ENCODE measurements at places on chromosomes 5 and 9.

DNA sequence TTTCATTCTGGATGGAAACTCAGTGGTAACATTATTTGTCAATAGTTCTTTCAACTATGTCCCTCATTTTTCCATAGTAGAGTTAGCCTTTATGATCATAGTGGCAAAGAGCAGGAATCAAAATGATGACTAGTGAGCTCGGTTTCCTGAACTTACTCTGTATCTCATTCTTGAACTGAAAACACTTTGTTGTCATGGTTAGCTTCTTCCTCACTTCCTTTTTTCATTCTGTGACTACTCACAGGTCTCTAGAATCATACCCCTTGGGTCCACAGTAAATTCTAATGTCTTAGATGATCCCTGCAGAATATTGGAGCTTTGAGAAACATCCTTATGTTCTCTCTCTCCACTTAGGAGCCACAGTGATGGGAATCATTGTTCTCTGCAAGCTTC, 29.4 kb upstream of the RECK start:
- DNase-seq = no peak

GRCh38 chr9:121213136-121213806, 11.6 kb upstream of the RAB14 start:
- peak; percentile 66 for DNase-seq

- DNase-seq = no peak
Measured at GRCh38 chr5:119347991-119348390, 7.8 kb upstream of the TNFAIP8 start.

GRCh38 chr5:158607088-158607487, 492.6 kb downstream of the EBF1 start:
- DNase-seq = no peak

GRCh38 chr5:84450617-84451414, 66.1 kb upstream of the EDIL3 start:
- DNase-seq = no peak

DNA sequence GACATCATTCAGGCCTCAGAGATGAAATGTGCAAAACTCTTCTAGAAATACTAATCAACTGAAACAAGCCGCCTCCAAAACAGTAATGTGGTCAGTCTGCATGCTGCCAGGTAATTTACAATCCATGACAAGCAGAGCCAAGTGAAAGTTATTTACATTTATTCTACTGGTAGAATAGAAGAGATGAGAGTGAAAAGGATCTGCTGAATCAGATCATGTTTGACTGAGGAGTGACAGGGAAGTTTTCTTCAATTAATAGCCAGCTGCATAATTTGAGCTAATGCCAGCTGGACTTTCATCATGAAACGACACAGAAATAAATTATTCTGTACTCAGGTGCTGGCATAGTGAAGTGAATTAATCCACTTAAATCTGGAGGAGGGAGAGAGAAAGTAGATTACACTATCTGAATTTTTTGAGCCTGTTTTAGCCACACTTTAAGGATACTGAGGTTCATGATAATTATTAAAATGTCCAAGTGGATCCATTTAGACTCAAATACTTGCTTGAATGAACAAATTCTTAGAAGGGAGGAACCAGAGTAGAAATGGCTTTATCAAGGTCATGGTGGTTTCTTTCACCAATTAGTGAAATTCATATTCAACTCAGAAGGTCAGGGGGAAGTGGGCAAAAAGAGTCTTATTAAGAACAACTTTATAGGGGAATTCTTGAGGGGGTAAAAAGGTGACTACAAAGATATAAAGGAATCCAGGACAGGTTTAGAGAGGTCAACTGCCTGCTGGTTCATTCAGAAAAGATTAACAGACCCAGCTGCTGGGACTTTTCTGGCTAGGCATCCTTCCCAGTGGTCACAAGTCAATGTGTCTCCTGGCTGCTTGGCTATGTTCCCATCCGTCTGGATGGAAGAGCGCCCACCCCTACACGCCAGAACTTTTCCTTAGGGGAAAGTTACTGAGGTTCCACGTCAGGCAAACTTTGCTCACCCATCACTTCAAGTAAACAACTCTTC, 350.4 kb downstream of the PDE4D start:
- DNase-seq = no peak

DNA sequence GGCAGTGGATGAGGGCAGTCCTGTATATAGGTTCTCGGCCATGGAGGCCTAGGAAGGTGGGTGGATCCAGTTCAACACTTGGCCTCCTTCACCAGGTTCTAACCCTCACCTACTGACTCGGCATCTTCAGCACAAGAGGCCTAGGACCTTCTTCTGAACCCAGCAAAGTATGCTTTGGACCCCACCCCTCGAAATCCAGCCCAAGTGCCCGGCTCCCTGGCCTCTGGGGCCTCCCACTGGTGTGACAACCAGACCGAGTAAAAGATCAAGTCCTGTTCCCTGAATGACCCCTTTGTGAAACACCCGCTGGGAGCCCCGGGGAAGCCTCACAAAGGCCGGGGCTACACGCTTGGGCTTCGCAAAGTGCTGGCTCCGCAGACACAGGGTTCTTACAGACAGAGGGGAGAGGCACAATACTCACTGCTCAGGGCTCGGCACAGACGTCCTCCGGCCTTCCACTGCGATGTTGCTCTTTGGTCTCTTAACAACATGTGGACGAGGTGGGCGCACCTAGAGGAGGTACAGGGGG, 47.0 kb downstream of the CRB2 start:
- no peak for DNase-seq

DNA sequence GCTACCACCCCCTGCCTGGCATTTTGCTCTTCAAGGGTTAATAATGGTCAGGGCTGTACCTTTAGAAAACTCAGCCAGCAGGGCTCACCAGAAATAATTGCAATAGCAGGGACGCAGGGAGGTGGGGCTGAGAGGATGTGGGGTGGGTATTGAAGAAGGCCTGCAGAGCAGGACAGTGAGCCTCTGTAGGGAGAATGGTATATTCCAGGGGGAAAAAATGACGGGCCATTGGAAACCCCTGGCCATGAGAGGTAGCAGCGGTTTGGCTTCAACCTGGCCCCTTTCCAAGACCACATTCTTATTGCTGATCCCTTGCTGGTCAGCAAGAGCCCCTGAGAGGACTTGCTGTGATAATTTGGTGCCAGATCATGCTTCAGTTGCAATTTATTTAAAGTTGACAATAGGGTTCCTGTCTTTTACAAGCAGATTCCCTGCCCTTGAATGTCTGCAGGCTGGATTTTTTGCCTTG, 36.7 kb upstream of the CTNNA1 start:
- DNase-seq = no peak

- peak; percentile 45 for DNase-seq
Measured at GRCh38 chr9:136546697-136547501, 1.1 kb upstream of the NOTCH1 start.

- no peak for DNase-seq
Measured at GRCh38 chr5:141826674-141827073, 51.5 kb downstream of the PCDH1 start.

DNA sequence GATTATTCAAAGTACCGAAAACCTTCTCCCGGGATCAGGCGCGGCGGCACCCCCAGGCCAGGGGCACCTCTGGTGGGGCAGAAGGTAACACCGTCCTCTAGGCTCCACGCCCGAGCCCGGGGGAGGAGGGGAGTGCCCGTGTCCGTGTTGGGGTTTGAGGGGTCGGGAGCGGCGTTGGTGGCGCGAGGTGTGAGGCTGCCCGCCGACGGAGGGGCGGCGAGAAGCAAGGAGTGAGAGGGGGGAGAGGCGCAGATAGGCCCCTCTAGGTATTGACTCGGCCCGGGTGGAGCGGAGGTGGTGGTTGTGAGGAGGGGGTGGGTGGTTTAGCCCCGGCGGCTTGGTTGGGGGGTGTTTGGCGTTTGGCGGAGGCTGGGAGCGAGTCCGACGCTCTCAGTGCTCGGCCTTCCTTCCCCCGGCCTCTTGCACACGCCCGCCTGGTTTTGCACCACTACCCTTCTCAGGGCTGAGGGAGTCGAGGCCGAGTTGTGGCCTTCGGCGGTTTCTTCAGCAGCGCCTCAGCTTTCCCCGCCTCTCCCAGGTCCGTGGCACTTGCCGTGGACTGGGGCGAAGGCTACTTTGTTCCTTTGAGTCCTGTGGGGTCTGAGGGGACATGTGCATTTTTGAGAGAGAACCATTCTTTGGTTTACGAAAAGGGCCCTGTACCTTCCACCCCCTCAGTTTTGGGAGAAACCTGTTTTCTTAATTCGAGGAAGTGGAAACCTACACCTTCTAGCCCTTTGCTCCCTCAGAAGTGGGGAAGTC, 450 bp downstream of the GPBP1 start:
- DNase-seq = peak; percentile 22

DNA sequence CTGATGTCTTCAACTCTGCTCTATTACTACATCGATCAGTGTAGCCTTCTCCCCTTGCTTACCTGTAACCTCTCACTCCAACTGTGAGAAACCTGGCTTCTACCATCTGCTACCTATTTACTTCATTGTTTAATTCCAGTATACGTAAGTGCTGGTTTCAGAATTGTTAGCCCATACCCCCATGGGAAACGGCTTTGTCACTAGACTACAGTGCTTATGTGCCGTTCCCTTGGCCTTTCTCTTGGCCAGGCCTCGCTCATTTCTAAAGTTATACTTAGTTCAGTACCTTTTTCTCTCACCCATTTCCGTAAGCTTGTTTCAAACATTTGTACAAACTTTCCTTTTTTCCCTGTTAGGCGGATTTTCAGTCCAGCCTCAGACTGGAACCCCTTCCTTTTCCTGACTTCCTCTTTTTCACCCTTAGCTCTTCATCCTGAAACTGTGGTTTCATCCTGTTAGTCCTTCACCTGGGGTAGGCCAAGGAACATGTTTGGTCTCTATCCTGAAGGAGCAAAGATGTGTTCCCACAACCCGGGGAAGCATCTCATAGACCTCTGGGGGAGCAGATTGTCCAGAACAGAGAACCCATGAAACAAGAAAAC, 21.7 kb downstream of the ALG2 start:
- no peak for DNase-seq

DNA sequence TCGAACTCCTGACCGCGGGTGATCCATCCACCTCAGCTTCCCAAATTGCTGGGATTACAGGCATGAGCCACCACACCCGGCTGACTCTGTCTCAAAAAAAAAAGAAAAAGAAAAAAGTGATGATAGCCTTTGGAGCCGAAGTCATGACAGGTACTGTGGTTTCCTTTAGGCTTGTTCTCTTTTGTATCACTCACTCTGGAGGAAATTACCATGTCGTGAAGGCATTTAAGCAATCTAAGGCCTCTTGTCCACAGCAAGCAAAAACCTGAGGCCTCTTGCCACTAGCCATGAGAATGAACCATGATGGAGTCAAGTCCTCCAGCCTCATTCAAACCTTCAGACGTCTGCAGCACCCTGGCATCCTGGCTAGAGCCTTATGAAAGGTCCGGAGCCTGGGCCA, 286.1 kb downstream of the RAB3C start:
- DNase-seq = no peak

- no peak for DNase-seq
Measured at GRCh38 chr5:154273028-154273617, 82.6 kb downstream of the GALNT10 start.

- DNase-seq = no peak
Measured at GRCh38 chr5:114467729-114468128, 105.9 kb downstream of the KCNN2 start.

- DNase-seq = no peak
Measured at GRCh38 chr9:25716220-25716872, 38.1 kb upstream of the TUSC1 start.

DNA sequence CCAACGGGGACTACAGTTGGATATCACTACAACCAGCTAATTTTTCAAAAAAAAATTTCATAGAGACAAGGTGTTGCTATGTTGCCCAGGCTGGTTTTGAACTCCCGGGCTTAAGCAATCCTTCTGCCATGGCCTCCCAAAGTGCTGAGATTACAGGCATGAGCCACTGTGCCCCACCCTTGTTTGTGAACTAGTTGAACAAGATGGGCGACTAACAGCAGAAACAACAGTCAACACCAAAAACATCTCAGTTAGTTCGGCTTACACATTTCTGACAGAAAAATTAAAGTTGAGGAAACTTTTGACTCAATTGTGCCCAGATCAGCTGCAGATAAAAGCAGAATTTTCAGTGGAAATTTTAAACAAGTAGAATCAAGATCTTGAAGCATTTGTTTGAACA, 470.1 kb downstream of the TLE4 start:
- DNase-seq = no peak

GRCh38 chr5:53613061-53613460, 52.6 kb downstream of the NDUFS4 start:
- no peak for DNase-seq

DNA sequence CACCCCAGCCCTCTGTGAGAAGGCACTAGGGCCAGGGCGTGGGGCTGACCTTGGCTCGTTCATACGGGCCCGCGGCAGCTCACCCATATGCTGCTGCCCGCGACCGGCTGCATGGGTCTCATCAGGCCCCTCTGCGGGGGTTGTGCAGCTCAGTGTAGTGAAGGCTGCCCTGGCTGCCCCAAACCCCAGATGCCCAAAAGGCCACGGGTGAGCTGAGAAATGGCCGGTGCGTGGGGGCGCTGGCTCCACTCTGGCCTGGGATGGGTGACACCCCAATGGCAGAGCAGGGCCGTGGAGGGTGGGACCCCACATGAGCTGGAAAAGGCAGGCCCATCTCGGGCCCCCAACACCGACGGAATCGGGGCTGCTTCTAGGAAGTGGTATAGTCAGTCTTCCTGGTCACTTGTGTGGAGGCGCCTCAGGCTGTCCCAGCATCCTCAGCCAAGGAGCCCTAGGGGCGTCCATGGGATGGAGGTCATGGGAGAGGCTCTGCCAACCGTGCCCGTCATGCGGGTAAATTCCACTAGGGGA, 19.4 kb upstream of the LRRC14B start:
- no peak for DNase-seq

GRCh38 chr9:37036776-37037502, 2.9 kb upstream of the PAX5 start:
- no peak for DNase-seq

- DNase-seq = no peak
Measured at GRCh38 chr9:69895185-69895584, 74.6 kb downstream of the CFAP95 start.

GRCh38 chr5:179484201-179484600, 66.2 kb upstream of the RUFY1 start:
- DNase-seq = no peak

DNA sequence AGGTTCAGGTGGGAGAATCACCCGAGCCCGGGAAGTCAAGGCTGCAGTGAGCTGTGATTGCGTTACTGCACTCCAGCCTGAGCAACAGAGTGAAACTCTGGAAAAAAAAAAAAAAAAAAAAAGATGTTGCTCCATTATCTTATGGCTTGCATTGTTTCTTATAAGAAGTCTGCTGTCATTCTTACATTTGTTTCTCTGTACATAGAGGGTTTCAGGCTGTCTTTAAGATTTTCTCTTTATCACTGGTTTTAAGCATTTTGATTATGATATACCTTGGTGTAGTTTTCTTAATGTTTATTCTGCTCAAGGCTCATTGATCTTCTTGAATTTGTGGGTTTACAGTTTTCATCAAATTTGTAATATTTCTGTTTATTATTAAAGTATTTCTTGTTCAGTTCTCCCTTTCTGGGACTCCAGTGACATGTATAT, 35.2 kb downstream of the MVB12B start:
- DNase-seq = no peak
